ENCODE measurements at places on chromosomes 3 and 15. TPM values are rescaled to one million over a fixed set of nuclear protein-coding genes. Genes with fewer than 3 reads are reported as not detected.

The TRH gene
- total RNA-seq, result not detected

The BOC gene
- total RNA-seq, result not detected

The ACKR4 gene
- not detected for total RNA-seq

The GOLGA6L9 gene
- total RNA-seq, result 2.1 TPM

The MYO1E gene
- total RNA-seq, result 1.4 TPM

The ASB14 gene
- not detected for total RNA-seq

The CCDC174 gene
- 20.7 TPM for total RNA-seq

The SPATA12 gene
- total RNA-seq, result not detected

The FOXB1 gene
- not detected for total RNA-seq

The SSR3 gene
- total RNA-seq, result 138 TPM

The CCDC54 gene
- not detected for total RNA-seq

The GREM1 gene
- total RNA-seq, result not detected

The WWTR1 gene
- 0.42 TPM for total RNA-seq

The ZNF592 gene
- total RNA-seq, result 24.3 TPM

The REC114 gene
- not detected for total RNA-seq

The KBTBD13 gene
- not detected for total RNA-seq

The SLC27A2 gene
- total RNA-seq, result 25.2 TPM

The AMIGO3 gene
- total RNA-seq, result not detected

The USP13 gene
- 12.1 TPM for total RNA-seq

The GYG1 gene
- total RNA-seq, result 13.9 TPM

Data from activated naive CD4-positive, alpha-beta T cell treated with anti-CD3 and anti-CD28 coated beads for 36 hours (primary cell).